ENCODE measurements at places on chromosomes 3 and 15.

GRCh38 chr15:48449734-48450133 is 118.5 kb downstream of the DUT start:
- DNase-seq = no peak

GRCh38 chr3:186254676-186255650 is 107.1 kb downstream of the DGKG start:
- DNase-seq = peak; percentile 6

GRCh38 chr15:41822471-41822870 is 5.4 kb upstream of the JMJD7 start:
- DNase-seq = no peak

- no peak for DNase-seq
Observed at GRCh38 chr3:134143828-134144401, 106.7 kb downstream of the RYK start.

DNA sequence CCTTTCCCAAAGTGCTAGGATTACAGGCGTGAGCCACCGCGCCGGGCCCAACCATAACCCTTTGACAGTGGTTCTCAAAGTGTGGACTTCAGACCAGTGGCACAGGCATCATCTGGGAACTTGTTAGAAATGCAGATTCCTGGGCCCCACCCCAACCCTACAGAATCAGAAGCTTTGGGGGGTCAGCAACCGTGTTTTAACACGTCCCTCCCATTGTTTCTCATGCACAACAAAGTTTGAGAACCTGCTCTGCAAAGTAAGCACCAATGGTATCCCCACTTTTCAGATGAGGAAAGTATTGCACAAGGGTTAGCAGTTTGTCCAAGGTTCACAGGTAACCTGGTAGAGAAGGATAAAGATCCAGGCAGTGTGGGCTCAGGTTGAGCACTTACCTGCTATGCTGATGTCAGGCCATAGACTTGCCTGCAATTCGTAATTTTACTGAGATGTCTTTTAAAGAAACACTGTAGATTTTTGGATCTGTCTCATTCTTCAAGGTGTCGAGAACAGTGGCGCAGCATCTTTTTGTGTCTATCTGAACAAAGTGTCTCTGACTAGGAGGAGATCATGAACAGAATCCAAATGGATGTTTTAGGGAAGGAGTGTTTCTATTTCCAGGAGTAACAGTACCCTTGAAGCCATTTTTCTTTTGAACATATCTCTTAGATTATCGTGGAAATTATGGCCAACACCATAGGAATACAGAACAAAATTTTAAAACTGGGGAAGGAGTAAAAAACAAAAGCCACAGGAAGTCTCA is 2.5 kb downstream of the GXYLT2 start:
- DNase-seq = no peak

DNA sequence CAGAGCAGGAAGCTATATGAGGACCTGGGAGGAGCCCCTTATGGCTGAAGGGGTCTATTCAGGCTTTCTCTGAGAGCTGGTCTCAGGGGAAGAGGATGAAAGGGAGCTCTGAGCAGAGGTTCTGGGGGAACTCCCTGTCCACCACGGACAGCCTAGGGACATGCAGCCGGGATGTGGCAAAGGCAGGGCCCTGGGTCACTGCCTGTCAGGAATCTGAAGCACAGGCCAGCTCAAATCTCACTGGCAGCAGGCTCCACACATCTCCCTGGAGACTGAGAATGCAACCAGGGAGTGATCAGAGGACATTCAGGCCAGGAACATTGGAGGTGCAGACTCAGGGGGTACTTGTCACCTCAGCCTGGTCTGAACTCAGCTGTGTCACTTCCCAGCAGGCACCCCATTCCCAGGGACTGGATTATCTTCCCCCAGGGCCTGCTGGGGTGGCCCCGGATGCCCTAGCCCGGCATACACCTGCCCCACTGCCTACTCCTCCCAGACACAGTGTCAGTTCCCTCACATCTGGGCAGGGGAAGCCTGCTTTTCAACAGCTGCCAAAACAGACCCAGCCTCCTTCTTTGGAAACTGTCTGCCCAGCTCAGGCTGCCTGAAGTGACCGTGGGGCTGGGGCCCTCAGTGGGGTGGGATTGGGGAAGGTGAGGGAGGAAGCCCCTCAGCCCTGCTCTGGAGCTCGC is 18.3 kb upstream of the SEMA3F start:
- no peak for DNase-seq

DNA sequence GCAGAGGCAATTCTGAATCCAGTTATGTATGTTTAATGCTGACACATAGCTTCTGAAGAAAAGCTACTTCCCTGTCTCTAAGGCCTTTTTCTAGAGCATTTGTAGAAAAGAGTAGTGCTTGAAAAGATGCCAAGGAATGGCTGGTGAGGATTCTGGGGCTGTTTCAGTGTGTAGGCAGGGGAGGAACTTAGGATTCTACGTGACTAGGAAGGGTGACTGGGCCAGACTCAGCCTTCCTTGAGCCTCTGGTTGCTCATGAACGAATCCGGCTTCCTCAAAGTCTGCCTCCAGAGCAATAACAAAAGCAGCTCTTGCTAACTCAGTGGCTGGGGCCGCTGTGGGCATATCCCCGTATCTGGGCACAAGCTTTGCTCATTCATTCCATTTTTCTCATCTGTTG is 104.8 kb upstream of the WNT5A start:
- DNase-seq = no peak

DNA sequence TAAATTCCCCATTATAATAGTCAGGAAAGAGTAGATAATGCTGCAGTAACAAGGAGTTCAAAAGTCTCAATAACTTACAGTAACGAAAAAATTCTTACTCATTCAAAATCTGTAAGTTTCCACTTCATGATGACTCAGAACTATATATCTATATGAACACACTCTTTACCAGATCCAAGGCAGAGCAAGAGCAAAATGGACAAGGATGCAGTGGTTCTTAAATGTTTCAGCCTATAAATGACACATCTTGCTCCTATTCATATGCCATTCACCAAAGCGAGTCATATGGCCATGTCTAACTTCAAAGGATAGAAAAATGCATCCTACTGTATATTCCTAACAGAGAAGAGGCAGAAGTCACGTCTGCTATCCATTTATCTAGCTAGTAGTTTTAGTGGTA is 787.7 kb downstream of the NAALADL2 start:
- no peak for DNase-seq

DNA sequence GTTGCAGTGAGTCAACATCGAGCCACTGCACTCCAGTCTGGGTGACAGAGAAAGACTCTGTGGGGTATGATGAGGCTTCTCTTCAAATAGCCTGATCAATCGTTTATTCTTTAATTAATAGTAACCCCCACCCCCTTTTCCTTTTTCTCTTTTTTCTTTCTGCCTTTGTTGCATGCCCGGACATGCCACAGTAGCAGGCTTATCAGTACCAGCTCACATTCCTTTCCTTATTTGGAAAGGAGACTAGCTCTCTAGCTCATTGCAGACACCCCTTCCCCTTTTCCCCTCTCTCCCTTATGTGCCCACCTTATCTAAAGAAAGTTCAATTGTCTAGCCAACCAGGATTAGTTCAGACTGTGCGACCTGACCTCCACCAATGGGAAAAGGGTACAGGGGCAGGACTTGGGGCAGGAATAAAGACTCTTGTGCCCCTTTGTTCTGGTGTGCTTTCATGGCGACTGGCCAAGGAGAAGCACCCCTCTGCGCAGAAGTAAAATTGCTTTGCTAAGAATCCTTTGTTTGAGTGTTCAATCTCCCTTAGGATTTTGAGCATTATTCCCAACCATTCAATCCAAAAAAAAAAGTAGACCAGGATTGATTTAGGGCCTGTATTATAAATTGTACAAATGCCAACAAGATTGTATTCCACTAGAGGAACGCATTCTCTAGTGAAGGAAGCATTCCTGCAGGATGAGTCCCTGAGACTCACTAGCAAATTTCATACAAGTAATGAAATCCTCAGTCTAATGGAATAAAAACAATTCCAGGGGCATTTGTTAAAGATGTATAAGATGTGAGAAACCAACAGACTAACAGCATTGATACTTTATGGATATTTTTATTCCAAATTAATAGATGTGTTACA is 95.8 kb upstream of the SNRPN start:
- no peak for DNase-seq

DNA sequence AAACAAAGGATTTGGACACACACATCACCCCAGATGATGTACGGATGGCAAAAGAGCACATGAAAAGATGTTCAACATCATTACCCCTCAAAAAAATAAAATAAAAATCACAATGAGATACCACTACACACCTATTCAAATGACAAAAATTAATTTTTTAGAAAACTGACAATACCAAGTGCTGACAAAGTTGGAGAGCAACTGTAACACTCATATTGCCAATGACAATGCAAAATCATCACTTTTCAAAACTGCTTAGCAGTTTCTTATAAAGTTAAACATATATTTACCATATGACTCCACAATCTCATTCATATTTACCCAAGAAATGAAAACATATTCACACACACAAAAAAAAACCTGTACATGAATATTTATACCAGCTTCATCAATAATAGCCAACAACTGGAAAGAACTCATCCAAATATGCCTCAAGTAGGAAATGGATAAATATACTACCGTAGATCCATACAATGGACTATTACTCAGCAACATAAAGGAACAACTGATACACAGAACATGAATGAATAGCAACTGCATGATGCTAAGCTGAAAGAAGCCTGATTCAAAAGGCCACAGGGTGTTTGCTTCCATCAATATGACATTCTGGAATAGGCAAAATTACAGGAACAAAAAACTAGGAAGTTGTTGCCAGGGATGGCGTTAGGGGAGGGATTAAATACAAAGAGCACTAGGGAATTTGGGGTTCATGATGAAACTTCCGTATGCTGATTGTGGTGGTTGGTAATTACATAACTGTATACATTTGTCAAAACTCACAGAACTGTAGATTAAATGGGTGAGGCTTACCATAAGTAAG is 1.3 kb downstream of the FSIP1 start:
- DNase-seq = no peak

GRCh38 chr15:26615188-26615926 is 157.5 kb downstream of the GABRB3 start:
- DNase-seq = no peak

- no peak for DNase-seq
Observed at GRCh38 chr15:81118361-81118760, 15.7 kb upstream of the CFAP161 start.

GRCh38 chr3:98012979-98013378 is 22.1 kb downstream of the GABRR3 start:
- DNase-seq = no peak

GRCh38 chr15:81504170-81504905 is 130.3 kb upstream of the TMC3 start:
- no peak for DNase-seq

DNA sequence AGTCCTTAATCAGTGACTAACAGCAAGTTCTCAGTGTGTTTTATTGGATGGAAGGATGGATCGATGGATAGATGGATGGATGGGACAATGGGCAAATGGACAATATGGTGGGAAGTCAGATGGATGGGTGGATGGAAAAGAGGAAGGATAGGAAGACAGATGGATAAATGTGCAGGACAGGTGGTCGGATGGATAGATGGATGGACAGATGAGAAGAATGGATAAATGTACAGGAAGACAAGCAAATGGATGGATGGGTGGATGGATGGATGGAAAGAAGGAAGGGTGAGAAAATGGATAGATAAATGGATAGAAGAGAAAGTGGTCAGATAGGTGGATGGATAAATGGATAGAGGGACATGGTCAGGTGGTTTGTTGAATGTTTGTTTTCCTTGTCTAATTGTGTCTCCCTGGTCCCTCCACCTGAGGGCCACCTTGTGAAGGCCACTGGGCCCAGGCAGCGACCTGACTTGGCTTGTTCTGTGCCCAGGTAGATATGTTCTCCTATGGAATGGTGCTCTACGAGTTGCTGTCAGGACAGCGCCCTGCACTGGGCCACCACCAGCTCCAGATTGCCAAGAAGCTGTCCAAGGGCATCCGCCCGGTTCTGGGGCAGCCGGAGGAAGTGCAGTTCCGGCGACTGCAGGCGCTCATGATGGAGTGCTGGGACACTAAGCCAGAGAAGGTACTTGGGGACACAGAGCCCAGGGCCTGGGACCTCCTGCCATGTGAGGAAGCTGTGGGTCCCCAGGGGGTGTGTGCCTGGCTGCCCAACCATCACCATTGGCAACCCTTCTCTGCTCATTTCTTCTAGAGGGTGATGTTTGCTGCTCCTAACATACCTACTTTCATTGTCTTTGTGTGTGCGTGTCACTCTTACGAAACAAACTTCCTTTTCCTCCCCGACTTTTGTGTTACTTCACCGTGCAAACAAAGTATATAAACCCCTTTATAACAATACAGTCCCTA is 137.5 kb downstream of the LRRK1 start:
- no peak for DNase-seq

DNA sequence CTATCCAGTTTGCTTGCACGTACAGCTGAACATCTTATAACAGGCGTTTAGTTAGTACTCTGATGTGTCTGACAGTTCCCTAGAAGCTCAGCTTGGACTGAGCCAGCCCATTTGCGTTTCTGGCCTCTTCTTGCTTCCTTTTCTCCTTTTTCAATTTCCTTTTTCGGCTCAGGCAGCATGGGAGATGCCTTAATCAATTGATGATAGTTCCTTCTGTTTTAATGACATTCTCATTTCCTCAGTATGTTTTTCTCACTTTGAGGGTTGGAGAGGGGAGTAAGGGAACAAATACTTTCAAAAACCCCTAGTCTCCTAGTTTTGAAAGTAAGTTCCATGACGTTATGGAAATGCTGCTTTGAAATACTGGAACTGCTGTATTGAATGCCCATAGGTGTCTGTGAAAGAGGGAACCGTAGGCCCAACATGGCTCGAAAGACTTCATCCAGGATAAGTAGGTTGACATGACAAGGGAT is 18.9 kb downstream of the IL1RAP start:
- DNase-seq = no peak

GRCh38 chr3:186713499-186713898 is 3.7 kb upstream of the KNG1 start:
- DNase-seq = no peak

DNA sequence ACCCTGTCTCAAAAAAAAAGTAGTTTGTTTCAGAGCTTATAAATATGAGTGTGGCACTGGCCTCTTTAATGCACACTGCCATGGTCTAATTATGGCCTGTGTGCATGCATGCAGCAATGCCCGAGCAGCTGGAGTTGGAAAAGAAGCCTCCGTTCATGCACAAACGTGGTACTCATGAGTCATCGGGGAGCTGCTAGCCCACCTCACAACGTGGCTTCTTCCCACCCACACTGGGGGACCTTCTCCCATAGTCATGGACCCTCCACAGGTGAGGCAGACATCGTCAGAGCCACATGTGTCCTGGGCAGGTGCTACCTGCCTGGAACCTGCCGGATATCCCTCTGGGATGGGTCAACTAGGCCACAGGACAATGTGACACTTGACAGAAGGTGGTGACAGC is 66.7 kb downstream of the ATP10A start:
- DNase-seq = no peak

GRCh38 chr3:122913539-122914100 is 113.9 kb downstream of the SEMA5B start:
- DNase-seq = no peak

GRCh38 chr3:380801-381200 is 184.2 kb downstream of the CHL1 start:
- no peak for DNase-seq

DNA sequence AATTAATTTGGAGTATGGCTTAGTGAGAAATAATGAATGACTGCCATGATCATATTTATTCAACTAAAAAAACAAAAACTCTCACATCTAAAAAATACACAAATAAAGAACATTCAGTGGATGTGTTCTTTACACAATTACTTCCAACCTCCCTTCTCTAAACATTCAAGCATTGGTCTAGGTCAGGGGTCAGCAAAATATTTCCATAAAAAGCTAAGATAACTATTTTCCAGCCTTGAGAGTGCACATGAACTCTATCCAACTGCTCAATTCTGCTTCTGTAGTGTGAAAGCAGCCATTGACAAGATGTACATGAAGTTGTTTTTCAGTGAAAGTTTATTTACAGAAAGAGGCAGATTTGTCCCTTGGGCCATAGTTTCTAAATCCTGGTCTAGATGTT is 406.3 kb downstream of the MAGI1 start:
- no peak for DNase-seq
